Kidney (tissue), 22 donors: ENCODE measurements at places on chromosomes 2 and 18. TPM values are rescaled to one million over a fixed set of nuclear protein-coding genes. Genes with fewer than 3 reads are reported as not detected.

The ESPNL gene
- total RNA-seq = 2.7 TPM

The SPDYA gene
- 1.6 TPM for total RNA-seq

The TFCP2L1 gene
- 172 TPM for total RNA-seq

- no peak for DNase-seq
These were observed 507.6 kb upstream of the SPHKAP start for GRCh38 chr2:228689053-228689452.

DNA sequence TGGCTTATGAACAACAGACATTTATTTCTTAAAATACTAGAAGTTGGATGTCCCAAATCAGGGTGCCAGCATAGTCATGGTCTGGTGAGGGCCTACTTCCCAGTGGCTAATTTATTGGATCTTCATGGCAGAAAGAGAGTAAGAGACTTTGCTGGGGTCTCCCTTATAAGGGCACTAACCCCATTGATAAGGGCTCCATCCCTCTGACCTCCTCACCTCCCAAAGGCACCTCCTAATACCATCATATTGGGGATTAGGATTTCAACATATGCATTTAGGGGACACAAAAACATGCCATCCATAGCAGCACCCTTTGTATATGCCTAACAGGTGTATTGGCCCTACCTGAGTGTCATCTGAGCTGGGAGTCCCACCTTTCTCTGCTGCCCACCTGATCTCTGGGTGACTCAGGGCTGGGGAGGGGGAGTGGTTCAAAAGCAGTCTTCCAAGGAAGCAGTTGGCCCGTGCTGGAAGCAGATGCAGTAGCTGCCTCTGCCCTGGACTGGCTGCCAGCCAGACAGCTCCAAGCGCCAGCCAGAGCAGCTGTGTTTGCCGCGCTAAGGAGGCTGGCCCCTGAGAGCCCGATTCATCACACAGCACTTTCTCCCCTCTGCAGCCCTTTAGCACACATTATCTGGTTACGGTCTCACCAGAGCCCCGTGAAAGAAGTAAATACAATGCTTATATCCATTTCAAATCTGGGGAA is 84.6 kb downstream of the SMAD7 start:
- DNase-seq = no peak

- DNase-seq = no peak
These were observed 490.0 kb upstream of the HS6ST1 start for GRCh38 chr2:128808462-128809258.

- DNase-seq = no peak
These were observed 49.1 kb upstream of the CABYR start for GRCh38 chr18:24089515-24090337.

DNA sequence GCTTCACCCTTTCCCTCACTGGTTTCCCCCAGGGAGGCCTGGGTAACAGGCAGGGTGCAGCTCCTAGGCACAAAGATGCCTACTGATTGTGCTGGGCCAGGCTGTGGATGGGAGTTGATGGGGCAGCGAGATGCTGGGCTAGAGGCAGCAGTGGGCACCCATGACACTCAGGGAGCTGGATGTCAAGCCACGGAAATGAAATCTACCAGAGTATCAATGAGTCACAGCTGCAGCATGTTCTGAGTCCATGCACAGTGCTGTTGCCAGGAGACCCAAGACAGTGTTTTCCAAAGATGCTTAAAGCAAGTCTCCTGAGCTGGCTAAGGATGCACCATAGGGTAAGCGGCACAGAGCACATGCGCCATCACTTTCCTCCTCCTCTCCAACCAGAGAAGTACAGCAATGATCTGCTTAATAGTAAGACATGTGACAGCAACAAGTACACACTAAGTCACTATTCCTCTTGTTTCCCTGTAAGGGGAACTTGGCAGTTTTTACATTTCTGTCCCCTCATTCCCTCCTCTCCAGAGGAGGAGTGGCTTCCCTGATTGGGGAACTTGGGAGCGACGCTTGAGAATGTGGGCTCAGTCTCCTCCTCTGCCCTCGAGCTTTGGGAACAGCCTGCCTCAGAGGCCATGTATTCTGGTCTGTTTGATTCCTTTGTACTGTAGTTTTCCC is 57.2 kb downstream of the CDC42EP3 start:
- DNase-seq = no peak

GRCh38 chr2:189402932-189403331 is 38.3 kb upstream of the WDR75 start:
- no peak for DNase-seq
